ENCODE measurements at places on chromosomes 13 and 19. TPM values are rescaled to one million over a fixed set of nuclear protein-coding genes. Genes with fewer than 3 reads are reported as not detected.

KISS1R gene
- total RNA-seq: 0.17 TPM

CD70 gene
- not detected for total RNA-seq

GPR12 gene
- total RNA-seq: not detected

GZMM gene
- 2.7 TPM for total RNA-seq

FCGBP gene
- total RNA-seq: 4,969 TPM

FXYD1 gene
- 94.0 TPM for total RNA-seq

BRME1 gene
- 2.6 TPM for total RNA-seq

ITGBL1 gene
- 16.2 TPM for total RNA-seq

SELENOW gene
- 469 TPM for total RNA-seq

SYDE1 gene
- total RNA-seq: 23.4 TPM

ERICH6B gene
- total RNA-seq: not detected

DKKL1 gene
- total RNA-seq: not detected

NOTCH3 gene
- total RNA-seq: 32.4 TPM

BCAM gene
- total RNA-seq: 75.9 TPM

STAP2 gene
- total RNA-seq: 37.8 TPM

IGFL3 gene
- total RNA-seq: not detected
